Stimulated activated CD8-positive, alpha-beta memory T cell treated with anti-CD3 and anti-CD28 coated beads, Interleukin-2, amount 100 ng/mL, for 1 hour (primary cell): ENCODE measurements at places on chromosomes 5 and 9.

DNA sequence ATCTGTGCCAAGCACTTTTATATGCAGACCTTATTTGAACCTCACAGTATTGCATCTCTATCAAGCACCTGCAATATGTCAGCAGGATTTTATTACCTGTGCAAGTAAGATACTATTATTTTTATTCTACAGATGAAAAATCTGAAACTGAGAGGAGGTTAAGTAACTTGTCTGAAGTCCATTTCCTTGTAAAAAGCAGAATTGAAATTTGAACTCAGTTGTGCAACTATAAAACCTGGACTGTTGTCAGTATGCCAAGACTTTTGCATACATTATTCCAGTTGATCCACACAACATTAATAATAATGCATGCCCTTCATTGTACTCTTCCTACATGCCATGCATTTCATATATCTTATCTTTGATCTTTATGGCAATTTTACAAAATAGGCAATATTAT, 82.2 kb upstream of the BRINP1 start:
- DNase-seq = no peak

GRCh38 chr5:95941756-95942155, 19.9 kb downstream of the ELL2 start:
- no peak for DNase-seq

DNA sequence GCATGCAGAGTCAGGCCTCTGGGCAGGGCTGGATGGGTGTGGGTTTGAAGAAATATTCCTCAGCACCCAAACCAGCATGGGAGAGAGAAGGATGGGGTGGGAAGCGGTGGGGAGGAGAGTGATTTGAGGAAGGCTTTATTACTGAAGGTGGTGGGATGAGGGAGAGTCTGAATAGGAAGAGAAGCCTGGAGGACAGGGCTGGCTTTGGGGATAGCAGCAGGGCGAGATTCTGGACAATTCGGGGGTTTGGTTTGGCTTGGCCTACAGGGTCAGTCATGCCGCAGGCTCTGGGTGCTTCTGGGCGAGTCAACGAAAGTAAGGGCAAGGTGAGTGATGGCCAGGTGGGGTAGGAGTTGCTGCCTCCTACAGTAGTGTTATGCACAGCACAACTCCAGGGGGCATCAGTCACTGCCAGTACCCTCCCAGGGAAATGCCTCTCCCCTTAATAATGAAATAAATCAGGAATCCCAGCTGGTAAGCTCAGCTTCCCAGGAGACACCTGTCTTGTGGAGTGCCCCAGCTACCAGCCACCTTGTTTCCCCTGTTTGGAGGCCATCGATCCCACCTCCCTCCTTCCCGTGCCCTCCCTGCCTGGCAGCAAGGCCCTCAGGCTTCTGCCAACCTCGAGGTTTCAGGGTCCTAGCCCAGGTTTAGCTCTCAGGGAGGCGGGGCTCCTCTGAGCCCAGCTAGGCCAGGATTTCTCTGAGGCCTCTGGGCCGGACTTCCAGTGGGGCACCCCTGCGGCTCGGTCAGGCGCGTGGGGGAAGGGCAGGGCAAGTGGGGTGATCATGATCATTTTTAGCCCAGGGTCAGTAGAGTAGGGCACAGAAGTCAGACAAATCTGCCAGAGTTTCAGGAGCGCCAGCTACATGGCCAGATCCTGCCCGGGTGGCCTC, 741 bp upstream of the NKX2-5 start:
- DNase-seq = no peak

DNA sequence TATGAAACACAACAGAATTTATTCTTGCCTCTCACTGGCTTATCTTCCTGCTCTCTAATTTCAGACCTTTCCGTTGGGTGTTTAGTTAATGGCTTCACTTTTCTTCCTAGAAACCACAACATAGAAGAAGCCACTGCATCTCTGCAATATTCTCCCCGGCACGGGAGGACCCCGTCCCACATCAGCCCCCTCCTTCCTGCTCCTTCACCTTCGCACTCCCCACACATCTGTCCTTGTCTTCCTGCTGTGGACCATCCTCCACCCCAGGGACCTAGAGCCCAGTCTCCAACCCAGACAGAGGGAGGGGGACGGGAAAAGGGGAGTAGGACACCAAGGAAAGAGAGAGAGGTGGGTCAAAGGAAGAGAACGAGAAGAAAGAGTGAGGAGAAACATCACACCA, 1.4 kb downstream of the OR2V1 start:
- DNase-seq = no peak

DNA sequence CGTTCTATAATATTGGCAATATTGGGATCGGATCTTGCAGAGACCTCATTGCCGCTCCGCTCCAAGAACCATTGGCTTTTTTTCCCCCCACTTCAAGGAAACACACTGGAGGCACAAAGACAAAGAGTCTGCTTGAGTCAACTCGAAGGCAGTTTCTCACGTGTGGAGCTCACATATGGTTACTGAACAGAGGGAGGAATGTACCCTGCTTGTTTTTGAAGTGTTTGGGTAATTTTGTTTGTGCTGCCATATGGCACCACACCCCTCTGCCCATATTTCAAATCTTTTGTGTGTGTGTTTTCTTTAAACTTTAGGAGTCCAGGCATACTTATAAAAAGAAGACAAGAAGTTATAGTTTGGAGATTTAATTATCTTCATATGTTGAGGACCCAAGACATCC, 595.9 kb downstream of the DTWD2 start:
- no peak for DNase-seq

GRCh38 chr9:138015021-138015829, 137.6 kb downstream of the CACNA1B start:
- DNase-seq = no peak

GRCh38 chr9:70672161-70672649, 257.7 kb upstream of the KLF9 start:
- DNase-seq = no peak

GRCh38 chr5:36344899-36345298, 43.2 kb upstream of the RANBP3L start:
- no peak for DNase-seq

DNA sequence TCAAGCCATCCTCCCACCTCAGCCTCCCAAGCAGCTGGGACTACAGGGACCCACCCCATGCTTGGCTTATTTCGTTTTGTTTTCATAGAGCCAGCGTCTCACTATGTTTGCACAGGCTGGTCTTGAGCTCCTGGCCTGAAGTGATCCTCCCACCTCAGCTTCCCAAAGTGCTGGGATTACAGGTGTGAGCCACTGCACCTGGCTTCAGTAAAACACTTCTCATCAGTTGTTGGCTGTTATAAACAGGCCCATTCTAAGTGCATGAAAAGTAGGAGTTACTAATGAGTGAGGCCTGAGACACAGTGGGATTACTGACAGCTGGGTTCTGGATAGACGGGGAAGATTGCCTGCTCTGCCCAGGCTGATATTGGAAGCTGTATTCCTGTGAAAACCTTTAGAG, 3.5 kb downstream of the CRB2 start:
- DNase-seq = no peak

DNA sequence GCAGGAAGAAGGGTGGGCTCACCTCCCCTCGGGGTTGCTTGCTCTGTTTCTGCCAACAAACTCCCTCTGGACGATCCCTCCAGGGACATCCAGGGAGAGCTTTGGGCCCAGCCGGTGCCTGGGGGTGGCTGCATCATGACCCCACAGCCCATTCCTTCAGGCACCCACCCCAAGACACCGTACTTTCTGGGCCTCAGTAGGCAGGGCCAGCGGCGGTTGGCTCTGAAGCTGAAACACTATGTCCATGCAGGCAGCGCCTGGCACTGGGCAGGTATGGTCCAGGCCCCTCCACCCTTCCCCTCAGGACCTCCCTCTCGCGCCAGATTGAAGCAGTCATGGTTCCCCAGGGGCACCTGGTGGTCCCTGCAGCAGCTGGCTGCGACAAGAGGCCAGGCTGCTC, 18.5 kb upstream of the SUSD3 start:
- no peak for DNase-seq

DNA sequence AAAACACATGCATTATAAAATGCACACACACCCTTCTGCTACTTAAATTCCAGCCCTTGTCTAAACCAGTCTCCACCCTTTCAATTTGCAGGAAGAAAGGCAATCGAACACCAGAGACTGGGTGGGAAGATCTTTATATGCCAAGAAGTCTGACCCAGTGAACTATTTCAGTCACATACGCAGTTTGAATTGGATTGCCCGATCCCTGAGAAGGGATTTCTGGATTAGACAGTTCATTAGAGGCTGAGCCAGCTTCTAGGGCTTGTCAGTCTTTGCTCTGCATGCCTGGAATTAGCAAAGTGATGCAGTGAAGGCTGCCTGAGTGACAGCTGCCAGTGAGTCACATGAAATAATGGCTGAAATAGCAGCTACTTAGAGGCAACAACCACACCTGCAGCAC, 159.9 kb downstream of the PPP2R2B start:
- DNase-seq = no peak

DNA sequence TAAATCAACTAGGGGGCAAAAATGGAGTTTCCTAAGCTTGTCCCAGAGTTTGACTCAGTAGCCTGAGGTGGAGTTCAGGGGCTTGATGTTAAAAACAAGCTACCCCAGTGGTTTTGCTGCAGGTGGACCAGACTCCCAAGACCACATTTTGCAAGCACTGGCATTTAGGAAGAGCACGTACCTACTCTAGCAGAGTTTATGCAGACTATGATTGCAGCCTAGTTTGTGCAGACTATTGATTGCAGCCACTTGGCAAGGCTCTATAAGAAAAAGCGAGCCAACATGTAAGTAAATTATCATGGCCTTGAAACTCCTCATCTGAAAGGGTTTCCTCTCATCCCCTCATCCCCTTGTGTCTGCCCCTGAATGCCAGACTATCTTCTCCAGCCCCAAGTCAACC, 102.0 kb upstream of the CCDC152 start:
- no peak for DNase-seq

DNA sequence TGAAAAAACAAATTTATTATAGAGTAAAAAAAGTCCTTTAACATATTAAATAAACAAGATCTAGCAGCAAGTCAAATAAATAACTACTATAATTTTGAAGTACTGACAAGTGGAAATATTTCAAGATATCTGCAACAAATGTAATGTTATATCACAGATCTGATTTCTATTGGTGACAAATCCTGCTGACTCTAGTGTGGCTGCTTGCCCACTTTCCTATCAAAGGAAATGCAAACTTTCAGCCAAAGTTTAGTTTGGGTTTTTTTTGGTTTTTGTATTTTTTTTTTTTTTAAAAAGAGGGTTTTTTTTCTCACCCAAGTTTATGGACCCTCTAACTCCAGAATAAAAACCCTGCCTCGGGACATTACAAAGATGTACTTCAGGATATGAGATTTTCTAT, 12.9 kb downstream of the ADRA1B start:
- no peak for DNase-seq

DNA sequence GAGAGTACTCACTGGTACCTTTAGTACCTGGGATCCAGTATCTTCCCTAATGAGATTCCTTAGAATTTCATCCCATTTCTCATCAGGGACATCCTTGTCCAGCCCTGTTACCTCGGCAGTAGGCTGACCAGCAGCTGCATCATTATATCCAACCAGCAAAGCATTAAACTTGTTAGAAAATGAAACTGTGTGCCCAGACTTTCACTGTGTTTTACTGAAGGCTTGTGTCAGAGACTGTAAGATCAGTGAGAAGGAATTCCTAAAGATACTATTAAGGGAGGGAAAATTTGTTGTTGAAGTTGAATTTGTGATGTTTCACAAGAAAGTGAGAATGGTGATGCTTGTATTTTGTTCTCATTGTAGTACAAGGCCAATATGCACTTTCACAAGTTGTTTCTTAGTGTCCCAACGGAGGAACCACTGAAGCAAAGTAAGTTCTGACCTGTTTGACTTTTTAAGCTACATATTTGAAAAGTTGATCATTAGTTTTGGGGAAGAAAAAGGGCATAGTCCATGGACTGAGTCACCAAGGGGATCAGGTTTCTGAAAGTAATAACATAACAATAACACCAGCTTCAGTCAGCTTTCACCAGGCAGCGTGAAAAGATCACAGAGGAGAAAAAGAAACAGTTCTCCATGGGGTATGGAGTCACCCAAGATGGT, 48.8 kb downstream of the GRAMD2B start:
- no peak for DNase-seq

DNA sequence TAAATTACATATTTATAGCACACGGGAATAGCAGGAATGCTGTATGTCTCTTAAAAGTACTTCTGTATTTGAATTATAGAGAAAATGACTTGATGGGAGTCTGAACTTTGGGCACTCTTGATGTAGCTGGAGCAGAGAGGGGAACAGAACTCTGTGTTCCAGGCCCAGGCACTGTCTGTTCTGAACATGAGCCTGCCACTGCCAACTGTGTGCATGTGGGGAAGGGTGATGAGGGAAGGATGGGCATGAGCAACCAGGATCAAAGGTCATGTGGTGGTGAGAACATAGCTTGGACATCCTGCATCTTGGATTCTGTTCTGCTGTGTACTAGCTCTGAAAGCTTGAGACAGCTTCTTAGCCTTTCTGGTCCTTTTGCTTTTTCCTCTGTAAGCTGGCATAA, 16.4 kb upstream of the ZBED3 start:
- DNase-seq = no peak

GRCh38 chr9:71634752-71635151, 133.6 kb downstream of the CEMIP2 start:
- DNase-seq = no peak

DNA sequence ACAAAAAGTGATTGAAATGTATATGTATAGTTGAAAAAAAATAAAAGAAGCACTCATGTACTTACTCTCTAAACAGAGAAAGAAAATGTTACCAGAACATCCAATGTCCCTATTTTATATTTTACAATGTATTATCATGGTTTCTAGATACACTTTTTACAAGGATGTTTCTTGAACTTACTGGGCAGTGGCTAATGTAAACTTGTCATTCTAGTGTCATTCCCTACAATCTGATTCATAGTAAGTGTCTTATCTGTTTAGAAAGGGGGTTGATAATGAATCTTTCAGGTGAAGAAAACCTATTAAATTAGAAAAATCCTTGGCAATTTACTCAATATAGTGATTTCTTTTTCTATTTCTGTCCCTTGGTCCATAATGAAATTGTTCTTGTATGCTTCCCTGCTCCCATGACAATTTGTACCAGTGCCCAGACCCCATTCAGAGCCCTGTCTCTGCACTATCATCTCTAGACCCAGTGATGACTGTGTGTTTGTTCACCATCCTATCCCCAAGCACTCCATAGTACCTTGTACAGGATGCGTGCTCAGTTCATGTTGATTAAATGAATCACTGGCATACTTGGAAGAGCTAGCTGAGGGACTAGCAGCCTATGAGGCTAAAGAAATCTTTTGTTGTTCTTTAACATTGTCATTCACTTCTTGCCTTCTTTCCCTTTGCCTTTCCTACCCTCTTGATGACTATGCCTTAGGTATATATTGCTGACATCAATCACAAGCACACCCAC, 101.2 kb downstream of the HMHB1 start:
- no peak for DNase-seq

DNA sequence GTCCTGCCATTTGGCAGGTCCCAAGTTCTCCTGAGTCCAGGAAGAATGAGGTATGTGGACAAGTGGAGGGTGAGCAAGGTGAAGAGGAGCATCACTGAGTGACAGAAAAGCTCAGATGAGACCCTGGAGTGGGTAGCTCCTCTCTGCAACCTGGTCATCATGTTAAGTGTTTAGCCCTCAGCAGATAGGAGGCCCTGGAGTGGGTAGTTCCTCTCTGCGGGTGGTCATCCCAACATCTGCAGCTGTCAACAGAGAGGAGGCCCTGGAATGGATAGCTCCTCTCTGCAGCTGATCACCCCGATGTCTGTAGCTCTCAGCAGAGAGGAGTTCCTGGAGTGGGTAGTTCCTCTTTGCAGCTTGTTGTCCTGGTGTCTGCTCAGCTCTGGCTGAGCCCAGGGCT, 48.4 kb downstream of the NDUFAF2 start:
- DNase-seq = no peak

GRCh38 chr9:85158512-85158911, 489.0 kb downstream of the NTRK2 start:
- no peak for DNase-seq
